ENCODE measurements at places on chromosomes 12 and 14.

- no peak for DNase-seq
Observed at GRCh38 chr12:94636462-94637085, 13.8 kb downstream of the TMCC3 start.

- no peak for DNase-seq
Observed at GRCh38 chr14:91689608-91690007, 42.3 kb downstream of the CATSPERB start.

DNA sequence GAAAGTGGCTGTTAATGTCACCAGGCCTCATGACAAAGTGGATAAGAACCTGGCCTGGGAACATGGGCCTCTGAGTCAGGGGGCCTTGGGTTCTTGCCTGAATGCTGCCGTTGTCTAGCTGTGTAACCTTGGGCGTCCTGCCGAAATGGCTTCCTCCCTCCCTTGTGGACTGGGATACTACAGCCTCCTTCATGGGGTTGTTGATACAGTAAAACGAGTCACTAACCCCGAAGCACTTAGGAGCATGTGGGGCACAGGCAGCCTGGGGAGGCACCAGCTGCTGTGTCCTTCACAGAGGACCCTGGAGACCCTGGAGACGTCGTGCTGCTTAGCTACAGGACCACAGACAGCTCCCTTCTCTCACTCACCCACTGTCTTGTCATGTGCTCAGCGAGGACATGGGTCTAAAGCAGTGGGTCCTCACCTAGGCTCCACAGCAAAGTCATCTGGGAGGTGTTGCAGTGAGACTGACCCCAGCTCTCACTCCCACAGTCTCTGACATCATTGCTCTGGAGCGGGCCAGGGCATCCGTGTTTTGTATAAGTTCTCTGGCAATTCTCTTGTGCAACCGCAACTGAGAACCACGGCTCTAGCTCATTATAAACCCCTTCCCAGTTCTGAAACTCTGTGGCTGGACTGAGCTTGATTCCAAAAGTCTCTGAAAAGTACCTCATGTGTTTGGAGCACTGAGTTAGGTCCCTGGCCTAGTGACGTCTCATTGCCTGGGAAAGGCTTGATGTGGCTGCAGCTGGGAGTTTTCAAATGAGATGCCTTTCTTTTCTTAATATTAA, 42.1 kb downstream of the SERPINA3 start:
- DNase-seq = no peak

- peak; percentile 20 for DNase-seq
Observed at GRCh38 chr12:48817873-48818830, at the start of gene CACNB3. CACNB3 (plus strand) TSS chr12:48818496; CDS start chr12:48818930, 434 bp downstream.

GRCh38 chr12:30827101-30828066, 72.6 kb upstream of the CAPRIN2 start:
- no peak for DNase-seq

DNA sequence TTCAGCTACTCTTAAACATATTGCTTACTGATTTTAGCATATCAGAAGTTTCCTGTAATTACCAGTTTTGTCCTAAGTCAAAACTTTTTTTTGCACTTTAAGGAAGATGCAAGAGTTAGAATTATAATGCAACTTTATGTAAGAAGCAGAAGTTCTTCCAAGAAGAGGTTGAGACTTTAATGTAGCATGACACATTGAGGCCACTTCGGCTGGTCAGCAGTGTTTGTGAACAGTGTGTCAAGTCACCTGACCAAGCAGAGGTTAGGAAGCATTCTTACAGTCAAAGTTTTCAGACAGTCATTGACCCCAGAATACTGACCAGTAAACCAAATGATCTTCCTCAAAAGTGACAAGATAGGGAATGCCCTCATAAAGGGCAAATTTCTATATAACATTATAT, 15.2 kb downstream of the FGFR1OP2 start:
- no peak for DNase-seq

DNA sequence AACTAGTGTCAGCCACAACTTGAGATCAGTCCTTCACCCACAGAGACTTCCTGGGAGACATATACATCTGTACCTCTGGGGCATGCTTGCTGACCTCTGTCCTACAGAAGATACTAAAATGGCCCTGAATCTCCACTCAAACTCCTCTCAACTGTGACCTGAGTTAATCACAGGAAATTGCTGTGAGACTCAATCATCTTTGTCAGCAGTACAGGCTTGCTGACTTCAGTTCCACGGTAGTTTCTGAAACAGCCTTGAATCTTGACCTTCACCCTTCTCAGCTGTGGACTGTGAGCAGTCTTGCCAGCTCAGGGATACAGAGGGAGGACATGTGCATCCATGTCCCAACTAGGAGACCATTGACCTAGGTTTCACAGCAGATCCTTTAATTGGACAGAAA, 1.4 kb upstream of the KLRC1 start:
- DNase-seq = no peak

- DNase-seq = no peak
Observed at GRCh38 chr14:50242566-50243310, 11.4 kb upstream of the SOS2 start.

DNA sequence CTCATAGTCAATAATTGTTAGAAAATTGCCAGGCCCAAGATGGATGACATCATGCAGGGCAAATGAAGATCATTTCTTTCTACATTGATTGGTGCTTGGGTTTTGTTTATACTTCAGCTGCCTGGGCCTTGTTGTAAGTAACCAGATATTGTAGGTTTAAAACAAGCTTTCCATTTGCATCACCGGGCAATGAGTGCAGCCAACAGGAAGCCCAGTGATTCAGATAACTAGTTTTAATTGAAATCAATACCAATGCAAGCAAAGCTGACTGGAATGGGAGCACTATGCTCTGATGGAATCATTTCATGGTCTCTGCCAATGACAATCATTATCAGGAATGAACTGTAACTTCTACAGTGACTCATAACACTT, 279.3 kb downstream of the DUSP6 start:
- no peak for DNase-seq

DNA sequence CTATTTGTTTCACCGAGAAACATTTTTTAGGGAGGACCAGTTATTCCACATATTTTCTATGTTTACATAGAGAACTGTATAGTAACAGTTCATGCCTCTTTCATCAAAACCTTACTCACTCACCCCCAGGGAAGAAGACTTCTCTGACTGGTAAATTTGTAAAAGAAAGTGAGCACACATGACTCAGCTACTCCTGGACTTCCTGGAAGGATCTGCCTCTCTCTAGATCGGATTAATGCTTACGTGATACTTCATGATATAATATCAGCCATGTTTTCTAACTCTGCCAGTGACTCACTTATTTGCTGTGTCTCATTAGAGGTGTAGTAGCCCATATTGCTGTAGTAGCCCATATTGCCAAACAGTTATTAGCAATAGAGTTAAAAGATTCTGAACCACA, 494.3 kb upstream of the ATXN7L3B start:
- DNase-seq = no peak

Measured in C1 segment of cervical spinal cord (tissue), 14 donors.